ENCODE measurements at places on chromosomes 4 and X. TPM values are rescaled to one million over a fixed set of nuclear protein-coding genes. Genes with fewer than 3 reads are reported as not detected.
A peak's percentile ranks its signal among the peaks of the same experiment; 100 is the strongest.

- H3K36me3 ChIP-seq: no peaks in the 10 kb centered on the region
- no peak overlapping the region for H3K4me3 ChIP-seq
- no peak overlapping the region for H3K27ac ChIP-seq
- no peak for DNase-seq
These were observed 474.3 kb upstream of the FTHL17 start for GRCh38 chrX:31546126-31546525.

DNA sequence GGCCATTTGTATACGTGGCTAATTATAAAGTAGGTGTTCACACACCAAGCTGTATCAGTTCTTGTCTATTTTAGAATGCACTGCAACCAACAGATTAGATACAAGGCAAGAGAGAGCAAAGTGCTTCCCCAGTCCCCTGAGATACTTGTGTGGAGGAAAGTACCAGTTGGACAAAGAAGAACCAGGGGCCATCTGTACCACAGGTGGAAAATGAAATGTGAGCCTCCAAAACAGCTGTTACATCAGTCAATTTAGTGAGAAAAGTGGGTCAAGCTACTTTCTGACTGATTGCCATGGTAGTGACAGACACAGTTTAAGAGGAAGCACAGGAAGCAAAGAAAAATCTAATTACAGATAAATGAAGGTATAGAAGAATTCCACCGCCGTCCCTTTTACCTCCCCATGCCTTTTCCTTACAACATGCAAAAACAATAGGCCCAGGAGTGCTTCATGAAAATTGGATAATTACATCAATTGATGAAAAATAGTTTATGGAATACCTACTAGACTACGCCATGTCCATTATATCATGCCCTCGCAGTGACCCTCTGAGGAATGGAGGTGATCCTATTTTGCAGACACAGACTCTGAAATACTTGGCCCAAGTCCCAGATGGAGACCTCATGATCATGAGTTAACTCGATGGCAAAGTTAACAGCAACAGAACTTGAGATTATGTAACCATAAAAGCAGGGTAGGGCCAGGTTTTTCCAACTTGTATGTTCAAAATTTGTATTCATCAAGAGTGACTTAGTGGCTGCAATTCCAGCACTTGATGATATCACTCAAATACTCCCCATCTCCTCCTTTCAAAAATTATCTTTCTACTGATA is 15.8 kb downstream of the SMPX start:
- peaks cover 4% of the 10 kb centered on the region for H3K4me1 ChIP-seq
- H3K4me3 ChIP-seq: no peak overlapping the region
- H3K36me3 ChIP-seq: no peaks in the 10 kb centered on the region
- peaks cover 4% of the 10 kb centered on the region for H3K27me3 ChIP-seq
- no peak overlapping the region for H3K27ac ChIP-seq
- no peak for DNase-seq

Gene EPHA5
- total RNA-seq: not detected

DNA sequence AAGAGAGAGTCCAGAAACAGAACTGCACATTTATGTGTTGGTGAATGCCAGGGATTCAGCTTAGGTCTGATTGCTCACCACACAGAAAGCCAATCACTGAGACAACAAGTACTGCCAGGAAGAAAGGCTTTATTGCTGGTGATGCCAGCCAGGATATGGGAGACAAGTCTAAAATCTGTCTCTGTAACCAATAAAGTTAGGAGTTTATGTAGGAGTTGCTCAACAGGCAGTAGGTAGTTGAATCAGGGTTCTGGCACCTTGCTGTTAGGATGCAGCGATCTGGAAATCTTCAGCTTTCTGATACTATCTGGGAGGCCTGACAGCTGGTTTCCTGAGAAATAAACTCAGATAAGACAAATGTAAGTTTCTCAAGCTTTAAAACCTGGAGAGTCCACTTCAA is 120.2 kb upstream of the ENPP6 start:
- no peaks in the 10 kb centered on the region for H3K36me3 ChIP-seq
- H3K4me1 ChIP-seq: peaks cover 5% of the 10 kb centered on the region
- H3K4me3 ChIP-seq: no peak overlapping the region
- no peaks in the 10 kb centered on the region for H3K27me3 ChIP-seq
- H3K27ac ChIP-seq: no peak overlapping the region

GRCh38 chrX:46991664-46992063 is 79.4 kb downstream of the JADE3 start:
- H3K4me1 ChIP-seq: no peaks in the 10 kb centered on the region
- H3K36me3 ChIP-seq: peaks cover 8% of the 10 kb centered on the region
- DNase-seq: no peak
- no peaks in the 10 kb centered on the region for H3K27me3 ChIP-seq
- no peak overlapping the region for H3K4me3 ChIP-seq

GRCh38 chr4:162706051-162706450 is 460.6 kb downstream of the NAF1 start:
- H3K4me1 ChIP-seq: peaks cover 6% of the 10 kb centered on the region
- DNase-seq: no peak
- peaks cover 2% of the 10 kb centered on the region for H3K27me3 ChIP-seq
- H3K27ac ChIP-seq: no peak overlapping the region

DNA sequence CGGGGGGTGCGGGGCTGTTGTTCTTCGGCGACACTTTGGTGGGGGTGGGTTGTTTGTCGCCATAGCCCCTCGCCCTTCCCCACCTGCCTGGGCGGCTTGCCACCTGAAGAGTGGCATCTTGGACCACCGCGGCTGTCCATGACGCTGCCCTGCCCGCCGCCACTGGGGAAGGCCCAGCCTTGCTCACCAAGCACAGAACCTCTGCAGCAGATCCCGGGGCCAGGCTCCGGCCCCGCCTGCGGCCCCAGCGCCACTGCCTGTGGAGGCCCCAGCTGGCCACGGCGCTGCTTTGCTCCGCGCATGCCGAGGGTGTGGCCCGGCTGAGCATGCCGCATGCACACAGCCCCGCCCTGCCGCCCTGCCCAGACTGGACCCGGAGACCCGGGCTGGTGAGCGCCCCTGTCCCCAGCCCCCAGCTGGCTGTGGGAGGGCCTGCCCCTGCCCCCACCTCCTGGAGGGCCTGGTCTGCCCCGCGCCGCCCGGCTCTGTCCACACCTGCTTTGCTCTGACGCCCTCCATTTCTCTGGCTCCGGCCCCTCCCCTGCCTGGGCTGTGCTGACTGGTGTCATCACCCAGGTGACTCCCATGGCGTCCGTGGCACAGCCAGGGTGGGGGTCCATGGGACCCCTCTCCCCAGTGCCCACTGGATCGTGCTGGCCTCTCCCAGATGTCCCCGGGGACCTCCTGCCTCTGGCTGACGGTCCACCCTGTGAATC is 5.3 kb downstream of the NAT8L start:
- DNase-seq: no peak
- H3K4me3 ChIP-seq: no peak overlapping the region
- no peaks in the 10 kb centered on the region for H3K36me3 ChIP-seq
- no peaks in the 10 kb centered on the region for H3K4me1 ChIP-seq

GRCh38 chr4:169098054-169098497 is 88.0 kb upstream of the CBR4 start:
- H3K27ac ChIP-seq: no peak overlapping the region
- H3K27me3 ChIP-seq: no peaks in the 10 kb centered on the region
- H3K36me3 ChIP-seq: peaks cover 26% of the 10 kb centered on the region

GRCh38 chrX:53594354-53594753 is 92.2 kb downstream of the HUWE1 start:
- no peak for DNase-seq
- peaks cover 9% of the 10 kb centered on the region for H3K4me1 ChIP-seq
- no peak overlapping the region for H3K4me3 ChIP-seq
- no peak overlapping the region for H3K27ac ChIP-seq
- peaks cover 24% of the 10 kb centered on the region for H3K36me3 ChIP-seq
- H3K27me3 ChIP-seq: no peaks in the 10 kb centered on the region

DNA sequence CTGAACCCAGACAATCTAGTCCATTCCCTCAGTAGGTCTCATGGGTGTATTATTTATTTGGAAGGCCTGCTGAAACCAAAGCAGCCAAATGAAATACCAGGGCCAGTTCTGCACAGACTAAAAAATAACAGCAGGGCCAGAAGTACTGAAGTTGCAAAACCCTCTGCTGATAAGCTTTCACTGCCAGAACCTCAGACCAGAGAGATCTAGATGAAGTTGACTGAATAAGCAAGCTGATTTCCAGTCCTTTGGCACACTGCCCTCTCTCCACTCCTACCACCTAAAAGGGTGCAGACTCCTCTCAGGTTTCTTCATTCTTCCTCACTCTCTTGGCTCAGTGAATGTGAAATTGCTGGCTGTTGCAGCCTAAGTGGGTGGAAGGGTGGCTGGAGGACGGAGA is 276.7 kb upstream of the KLF3 start:
- no peaks in the 10 kb centered on the region for H3K4me1 ChIP-seq
- no peak overlapping the region for H3K4me3 ChIP-seq
- peaks cover 15% of the 10 kb centered on the region for H3K36me3 ChIP-seq
- peaks cover 2% of the 10 kb centered on the region for H3K27me3 ChIP-seq
- no peak for DNase-seq
- H3K27ac ChIP-seq: no peak overlapping the region

DNA sequence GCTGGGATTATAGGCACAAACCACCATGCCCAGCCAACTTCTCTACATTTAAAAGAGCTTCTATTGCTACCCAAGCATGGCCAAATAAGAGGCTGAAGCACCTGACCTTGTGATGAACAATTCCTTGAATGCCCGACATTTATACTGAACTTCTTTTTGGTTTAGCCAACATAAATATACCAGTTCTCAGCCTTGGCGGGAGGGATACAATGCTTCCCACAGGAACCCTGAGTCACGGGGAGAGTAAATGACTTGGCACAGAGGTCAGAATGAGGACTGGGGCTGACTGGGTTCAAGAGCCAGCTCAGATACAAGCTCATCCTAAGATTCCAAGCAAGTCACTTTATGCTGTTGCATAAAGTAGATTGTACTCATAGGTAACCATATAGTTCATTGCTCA is 6.1 kb downstream of the HOPX start:
- DNase-seq: no peak
- H3K4me3 ChIP-seq: no peak overlapping the region
- no peak overlapping the region for H3K27ac ChIP-seq
- H3K36me3 ChIP-seq: no peaks in the 10 kb centered on the region
- peaks cover 3% of the 10 kb centered on the region for H3K27me3 ChIP-seq

- no peak overlapping the region for H3K27ac ChIP-seq
- DNase-seq: no peak
- no peaks in the 10 kb centered on the region for H3K36me3 ChIP-seq
- no peak overlapping the region for H3K4me3 ChIP-seq
- H3K27me3 ChIP-seq: no peaks in the 10 kb centered on the region
- H3K4me1 ChIP-seq: no peaks in the 10 kb centered on the region
These were observed 166.4 kb upstream of the PPARGC1A start for GRCh38 chr4:24056289-24056688.

- peaks cover 4% of the 10 kb centered on the region for H3K27me3 ChIP-seq
- H3K27ac ChIP-seq: no peak overlapping the region
- no peak overlapping the region for H3K4me3 ChIP-seq
- H3K36me3 ChIP-seq: no peaks in the 10 kb centered on the region
- DNase-seq: peak; percentile 47
These were observed 28.1 kb upstream of the MAN2B2 start for GRCh38 chr4:6546681-6547447.

All from endothelial cell (in vitro differentiated cells).